ENCODE measurements at places on chromosomes 13 and 19.

DNA sequence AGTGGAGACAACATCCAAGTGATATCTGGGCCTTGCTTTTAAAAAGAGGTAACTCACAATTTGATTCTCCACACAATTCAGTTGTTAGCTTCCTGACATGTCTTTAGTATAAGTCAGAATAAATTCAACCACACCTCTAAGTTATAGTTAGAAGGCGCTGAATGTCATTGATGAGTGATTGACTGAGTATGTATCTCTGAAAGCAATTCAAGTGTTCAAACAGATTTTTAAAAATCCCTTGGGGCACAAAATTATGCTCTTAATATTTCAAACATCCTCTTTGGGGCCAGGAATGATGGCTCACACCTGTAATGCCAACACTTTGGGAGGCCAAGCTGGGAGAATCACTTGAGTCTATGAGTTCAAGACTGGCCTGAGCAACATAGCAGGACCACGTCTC is 137.0 kb upstream of the PRR20A start:
- no peak for DNase-seq

GRCh38 chr13:98575009-98575903 is 1.7 kb downstream of the STK24 start:
- no peak for DNase-seq

DNA sequence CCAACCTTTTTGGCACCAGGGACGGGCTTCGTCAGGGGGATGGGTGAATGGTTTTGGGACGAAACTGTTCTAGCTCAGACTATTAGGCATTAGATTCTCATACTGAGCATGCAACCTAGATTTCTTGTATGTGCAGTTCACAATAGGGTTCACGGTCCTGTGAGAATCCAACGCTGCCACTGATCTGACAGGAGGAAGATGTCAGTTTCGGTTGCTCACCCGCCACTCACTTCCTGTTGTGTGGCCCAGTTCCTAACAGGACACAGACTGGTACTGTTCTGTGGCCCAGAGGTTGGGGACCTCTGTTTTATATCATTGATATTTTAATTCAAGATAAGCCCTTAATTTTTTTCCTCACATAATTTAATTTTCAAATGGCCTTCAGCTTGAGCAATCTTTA is 26.7 kb upstream of the TDRD3 start:
- no peak for DNase-seq

GRCh38 chr19:44657211-44657921 is 13.7 kb downstream of the PVR start:
- no peak for DNase-seq

GRCh38 chr19:35119091-35119490 is 3.5 kb downstream of the FXYD3 start:
- no peak for DNase-seq

DNA sequence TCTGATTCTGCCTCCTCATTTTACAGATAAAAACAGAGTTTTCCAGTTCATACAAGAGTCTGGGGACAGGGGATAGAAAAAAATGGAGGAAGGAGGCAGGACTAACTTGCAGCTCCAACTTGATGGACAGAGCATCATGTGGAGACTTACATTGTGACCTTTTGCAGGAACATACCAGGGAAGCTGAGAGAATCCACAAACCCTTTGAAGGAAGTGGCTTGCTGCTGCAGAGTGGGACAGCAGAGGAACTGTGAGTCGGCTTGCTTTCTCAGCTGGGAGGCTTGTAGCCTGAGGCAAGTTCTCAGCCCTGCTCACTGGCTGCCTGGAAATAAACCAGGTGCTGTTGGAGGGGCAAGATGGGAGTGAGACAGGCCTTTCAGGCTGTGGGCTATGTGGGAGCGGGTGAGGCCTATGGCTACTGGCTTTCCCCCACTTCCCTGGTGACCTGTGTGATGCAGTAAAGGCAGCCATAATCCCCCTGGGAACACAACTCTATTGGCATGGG is 614.4 kb downstream of the KCTD12 start:
- DNase-seq, result no peak

- no peak for DNase-seq
These were observed 2.5 kb upstream of the KEAP1 start for GRCh38 chr19:10505583-10506229.

DNA sequence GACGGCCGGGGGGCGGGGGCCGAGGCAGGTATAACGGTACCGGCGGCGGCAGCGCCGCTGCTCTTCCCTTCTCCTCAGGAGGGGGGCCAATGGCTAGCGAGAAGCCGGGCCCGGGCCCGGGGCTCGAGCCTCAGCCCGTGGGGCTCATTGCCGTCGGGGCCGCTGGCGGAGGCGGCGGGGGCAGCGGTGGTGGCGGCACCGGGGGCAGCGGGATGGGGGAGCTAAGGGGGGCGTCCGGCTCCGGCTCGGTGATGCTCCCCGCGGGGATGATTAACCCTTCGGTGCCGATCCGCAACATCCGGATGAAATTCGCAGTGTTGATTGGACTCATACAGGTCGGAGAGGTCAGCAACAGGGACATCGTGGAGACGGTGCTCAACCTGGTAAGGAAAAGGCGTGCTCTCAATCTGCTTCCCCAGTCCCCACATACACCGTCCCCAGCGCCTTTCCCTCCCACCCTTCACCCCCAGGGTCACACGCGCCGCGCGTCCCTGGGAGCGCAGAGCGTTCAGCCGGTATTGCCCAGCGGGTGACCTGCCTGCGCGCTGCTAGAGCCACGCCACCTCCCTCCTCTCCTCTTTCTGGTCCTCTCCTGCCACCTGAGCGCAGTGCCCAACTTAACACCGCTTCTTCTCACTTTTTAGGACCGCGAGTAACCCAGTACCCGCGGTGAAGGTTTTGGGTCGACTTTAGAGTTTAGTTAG is 814 bp downstream of the NBEA start:
- DNase-seq, result no peak

GRCh38 chr13:97226788-97227627 is 4.9 kb downstream of the MBNL2 start:
- DNase-seq, result no peak

DNA sequence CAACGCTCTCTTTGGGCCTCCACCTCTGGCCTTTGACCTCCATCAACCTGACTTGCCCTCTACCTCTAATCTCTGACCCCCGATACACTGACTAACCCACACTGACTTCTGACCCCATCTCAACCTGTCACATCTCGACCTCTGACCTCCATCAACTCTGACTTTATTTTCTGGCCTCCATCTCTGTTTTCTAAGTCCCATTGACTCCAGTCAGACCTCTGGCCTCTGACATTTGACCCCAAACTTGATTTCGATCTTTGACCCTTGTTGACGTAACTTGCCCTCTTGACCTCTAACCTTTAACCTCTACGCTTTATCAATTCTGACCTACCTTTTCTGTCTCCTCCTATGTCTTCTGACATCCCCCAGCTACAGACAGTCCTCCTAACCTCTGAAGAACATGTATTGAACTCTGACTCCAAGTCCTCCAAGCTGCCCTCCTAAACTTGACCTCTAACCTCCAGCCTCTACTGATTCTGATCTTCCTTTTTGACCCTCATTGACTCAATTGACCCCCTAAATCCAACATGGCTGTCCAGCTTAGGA is 780 bp downstream of the ACP4 start:
- DNase-seq, result no peak

- DNase-seq, result no peak
These were observed 1449.8 kb upstream of the MIR17HG start for GRCh38 chr13:89897681-89898080.

DNA sequence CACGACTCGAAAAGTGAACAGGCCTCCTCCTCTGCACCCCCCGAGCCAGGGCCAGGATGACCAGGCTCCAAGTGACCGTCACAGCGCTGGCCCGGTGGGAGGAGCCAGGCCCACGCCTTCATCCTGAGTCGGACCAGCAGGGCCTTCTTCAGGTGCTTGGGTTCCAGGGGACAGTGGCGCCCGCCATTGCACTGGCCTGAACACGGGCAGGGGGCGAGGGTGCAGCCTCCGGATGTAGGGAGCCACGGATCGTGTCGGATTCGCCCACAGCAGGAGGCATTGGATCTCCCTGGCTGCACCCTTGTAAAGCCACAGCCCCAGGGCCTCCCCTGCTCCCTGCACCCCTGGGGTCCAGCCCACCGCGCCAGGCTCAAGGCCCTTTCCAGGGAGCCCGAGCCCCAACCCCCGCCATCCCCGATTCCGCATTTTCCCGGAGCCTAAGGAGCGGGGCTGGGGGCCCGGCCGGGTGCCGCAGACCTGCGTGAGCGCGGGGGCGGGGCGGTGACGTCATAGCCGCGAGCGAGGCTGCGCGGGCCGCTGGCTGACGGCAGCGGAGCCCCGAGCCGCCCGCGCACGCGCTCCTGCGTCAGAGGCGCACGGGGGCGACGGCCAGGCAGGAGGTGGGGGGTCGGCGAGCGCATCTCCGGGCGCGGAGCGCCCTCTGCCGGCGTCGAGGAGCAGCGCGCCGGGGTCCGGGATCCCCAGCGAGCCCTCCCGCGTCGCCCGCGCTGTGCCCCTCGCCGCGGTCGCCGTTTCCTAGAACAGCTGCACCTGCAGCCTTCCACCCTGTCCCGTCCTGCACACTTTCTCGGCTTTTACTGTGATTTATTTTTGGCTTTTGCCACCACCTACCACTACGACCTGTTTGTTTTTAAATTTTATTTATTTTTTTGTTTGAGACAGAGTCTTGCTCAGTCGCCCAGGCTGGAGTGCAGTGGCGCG is 1.5 kb upstream of the ATP5F1D start:
- DNase-seq, result no peak

GRCh38 chr13:113437408-113438010 is 15.8 kb downstream of the ADPRHL1 start:
- DNase-seq, result no peak

DNA sequence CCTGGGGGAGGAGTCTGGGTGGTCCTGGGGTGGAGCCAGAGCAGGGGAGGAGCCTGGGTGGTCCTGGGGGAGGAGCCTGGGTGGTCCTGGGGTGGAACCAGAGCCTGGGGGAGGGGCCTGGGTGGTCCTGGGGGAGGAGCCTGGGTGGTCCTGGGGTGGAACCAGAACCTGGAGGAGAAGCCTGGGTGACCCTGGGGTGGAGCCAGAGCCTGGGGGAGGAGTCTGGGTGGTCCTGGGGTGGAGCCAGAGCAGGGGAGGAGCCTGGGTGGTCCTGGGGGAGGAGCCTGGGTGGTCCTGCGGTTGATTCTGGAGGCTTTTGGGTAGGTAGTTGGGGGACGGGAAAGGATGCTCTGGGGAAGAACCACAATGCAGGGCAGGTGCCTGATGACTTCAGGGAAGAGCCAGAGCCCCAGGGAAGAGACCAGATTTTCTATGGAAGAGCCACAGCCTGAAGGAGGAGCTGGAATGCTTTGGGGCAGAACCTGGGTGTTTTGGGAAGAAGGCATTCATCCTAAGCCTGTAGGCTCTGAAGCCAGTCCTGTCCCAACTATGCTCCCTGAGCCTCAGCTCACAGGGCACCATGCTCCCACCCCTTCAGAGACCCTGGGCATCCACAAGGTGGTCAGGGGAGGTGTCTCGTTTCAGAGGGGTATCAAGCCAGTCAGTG is 15.0 kb downstream of the MRPS12 start:
- no peak for DNase-seq

DNA sequence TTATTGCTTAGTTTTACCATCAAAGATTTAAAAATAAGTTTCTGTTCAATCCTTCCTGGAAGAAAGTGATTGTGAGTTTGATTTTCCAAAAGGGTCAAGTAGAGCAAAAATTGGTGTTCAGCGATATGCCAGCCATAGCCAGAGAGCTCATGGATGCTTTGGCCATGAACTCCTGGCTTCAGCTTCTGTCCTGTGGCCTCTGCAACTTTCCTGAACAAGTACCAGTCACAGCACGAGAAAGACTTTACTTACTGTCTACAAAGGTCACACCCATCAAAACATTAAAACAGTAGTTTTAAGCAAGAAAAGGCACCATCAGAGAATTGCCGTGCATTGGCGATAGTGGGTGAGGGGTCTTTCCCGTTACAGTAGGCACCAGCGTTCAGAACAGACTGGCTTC is 753.0 kb upstream of the SGCG start:
- no peak for DNase-seq

DNA sequence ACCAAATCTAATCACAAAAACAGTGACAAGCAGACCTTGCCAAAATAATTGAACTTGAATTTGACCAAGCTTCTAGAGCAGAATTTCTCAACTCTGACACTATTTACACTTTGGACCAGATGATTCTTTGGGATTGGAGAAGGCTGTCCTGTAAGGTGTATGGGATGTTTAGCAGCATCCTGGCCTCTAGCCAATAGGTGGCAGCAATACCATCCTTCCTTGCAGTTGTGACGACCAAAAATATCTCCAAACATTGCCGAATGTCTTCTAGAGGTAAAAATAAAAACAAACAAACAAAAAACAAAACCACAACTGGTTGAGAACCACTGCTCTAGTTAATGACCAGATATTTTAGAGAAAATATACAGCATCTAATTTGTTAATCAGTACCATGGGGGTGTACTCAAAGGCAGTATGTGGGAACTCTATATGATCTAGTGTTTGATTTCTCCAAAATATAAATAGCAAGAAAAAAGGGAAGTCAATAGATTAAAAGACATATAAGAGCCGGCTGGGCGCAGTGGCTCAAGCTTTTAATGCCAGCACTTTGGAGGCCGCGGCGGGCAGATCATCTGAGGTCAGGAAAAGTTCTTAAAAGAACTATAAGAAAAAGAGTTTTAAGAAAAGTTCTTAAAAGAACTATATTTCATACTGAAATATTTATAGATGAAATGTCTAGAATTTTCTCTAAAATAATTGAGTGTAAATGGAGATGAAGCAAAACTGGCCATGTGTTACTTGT is 60.9 kb upstream of the ZNF527 start:
- DNase-seq, result no peak

GRCh38 chr13:46339035-46339666 is 47.9 kb downstream of the RUBCNL start:
- no peak for DNase-seq

GRCh38 chr19:30666301-30666803 is 294.2 kb downstream of the ZNF536 start:
- DNase-seq, result no peak

- no peak for DNase-seq
These were observed 89.0 kb downstream of the CDK8 start for GRCh38 chr13:26342898-26343297.

DNA sequence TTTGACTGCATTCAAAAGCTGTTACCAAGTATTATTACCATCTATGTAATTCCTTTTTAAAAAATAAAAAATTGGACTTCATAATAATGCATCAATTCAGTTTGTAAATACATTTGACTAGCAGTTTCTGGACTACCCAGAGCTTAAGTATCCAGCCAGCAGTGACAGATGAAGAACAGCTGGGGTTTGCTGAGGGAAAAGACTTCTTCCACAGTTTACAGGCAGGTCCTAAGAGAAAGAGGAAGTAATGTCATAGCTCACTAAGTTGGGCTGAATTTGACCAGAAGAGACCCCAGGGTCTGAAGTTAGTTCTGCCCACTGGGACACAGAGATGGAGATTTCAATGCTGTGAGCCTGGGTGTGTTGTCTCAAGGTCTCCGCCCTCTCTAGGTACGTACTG is 96.4 kb downstream of the MBNL2 start:
- DNase-seq, result no peak

GRCh38 chr19:43997631-43998290 is 5.0 kb upstream of the ZNF230 start:
- DNase-seq, result no peak

- DNase-seq, result no peak
These were observed 7.9 kb upstream of the LGALS14 start for GRCh38 chr19:39696387-39696786.

DNA sequence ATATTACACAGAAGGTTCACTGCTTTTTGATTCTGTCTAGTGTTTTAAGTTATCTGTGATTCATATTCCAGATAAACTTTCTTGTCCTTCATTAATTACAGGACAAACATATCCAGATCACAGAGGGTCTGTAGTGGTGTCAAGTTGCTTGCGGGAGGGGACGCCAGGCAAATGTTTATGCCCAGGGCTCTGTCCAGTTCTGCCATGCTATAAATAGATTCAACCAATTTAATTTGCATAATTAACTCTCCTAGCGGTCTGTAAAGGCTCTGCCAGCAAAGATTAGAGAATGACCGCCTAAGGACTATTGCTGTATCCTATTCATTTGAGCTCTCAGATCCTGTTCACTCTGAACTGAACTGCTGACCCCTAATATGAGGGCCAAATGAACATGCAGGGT is 59.7 kb upstream of the TRPC4 start:
- DNase-seq, result no peak

All from iPS DF 6.9 (cell line).